ENCODE measurements at places on chromosomes 11 and 22. TPM values are rescaled to one million over a fixed set of nuclear protein-coding genes. Genes with fewer than 3 reads are reported as not detected.

CYB5R2 gene
- 1.2 TPM for total RNA-seq

CCDC87 gene
- 0.27 TPM for total RNA-seq

OR8A1 gene
- not detected for total RNA-seq

- no peak for DNase-seq
These were observed 16.4 kb upstream of the UPK3A start for GRCh38 chr22:45268167-45268957.

GRCh38 chr22:29183971-29184848 is 21.5 kb upstream of the EMID1 start:
- DNase-seq: no peak

DNA sequence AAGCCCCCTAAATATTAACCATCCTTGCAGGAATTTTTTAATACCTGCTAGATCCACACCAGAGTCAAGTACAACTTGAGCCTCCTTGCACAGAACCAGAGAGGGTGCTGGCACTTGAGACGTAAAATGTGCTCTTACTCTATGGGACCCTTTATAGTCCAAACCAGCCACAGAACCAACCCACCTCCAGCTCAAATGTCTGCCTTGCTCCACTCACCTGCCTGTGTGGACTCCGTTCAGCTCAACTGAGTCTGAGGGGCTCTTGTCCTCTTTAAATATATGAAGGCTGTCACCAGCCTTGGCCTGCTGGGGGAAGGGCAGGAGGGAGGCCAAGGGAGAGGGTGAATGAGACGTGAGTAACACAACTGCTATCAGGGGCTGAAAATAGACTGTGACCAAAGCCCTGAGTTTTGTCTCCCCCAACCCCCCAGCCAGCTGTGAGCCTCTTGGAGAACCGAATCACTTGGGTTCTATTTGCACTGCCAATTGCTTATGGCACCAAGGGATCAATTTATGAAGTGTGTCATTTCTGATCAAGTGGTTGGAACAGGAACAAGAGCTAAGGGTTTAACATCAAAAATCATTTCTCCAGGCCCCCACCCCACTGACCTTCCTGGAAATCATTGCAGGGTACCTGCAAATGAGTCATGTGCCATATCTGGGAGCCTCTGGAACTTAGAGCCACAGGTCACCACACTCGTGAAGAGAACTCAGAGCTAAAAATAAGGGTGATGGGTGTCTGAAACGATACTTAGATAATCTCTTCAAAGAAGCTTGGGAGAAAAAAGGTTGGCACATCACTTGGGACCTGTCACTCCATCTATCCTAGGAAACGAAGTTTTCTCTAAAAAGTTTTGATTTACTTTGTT is at the start of gene CSRP3:
CSRP3 (minus strand) TSS at position 247 of the 869 bp plus-strand sequence. CDS start 9,535 bp downstream, outside the sequence.
- DNase-seq: no peak

DNA sequence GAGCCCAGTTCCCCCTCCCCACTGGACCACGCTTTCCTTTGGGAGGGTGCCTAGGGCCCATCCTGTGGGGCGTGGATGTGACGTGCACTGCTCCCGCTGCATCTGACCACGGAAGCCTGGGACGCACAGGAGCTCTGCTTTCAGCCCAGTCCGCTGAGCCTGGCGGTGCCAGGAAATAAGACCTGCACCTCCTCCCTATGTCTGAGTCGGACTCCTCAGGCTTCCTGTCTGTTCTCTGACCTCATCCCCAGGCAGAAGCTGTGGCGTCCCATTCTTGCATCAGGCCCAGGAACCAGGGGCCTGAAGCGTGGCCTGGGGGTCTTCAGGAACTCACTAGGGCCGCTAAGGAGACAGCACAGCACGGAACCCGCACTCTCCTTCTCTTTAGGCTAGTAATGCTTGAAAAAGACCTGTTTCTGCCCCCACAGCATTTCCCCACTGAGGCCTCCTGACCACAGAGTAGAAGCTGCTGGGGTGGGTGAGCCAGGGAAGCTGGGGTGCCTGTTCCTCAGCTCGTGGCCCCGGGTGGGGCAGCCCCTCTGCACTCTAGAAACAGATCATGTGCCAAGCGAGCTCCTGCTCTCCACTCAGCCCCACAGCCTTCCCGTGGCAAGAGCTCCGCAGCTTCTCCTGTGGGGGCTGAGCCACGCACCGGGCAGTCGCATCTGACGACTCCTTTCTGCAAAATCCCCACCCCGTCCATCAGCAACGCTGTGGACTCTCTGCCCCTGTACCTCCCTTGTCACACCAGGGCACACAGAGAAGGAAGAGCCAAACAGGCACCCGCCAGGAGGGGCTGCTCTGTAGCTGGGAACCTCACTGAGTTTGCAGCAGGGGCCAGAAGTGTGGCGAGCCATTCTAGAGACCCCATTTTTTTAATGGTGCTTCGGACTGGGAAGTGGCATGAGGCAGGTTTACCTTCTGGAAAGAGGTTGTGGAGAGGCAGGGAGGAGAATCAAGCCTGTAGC is 22.6 kb downstream of the MOV10L1 start:
- DNase-seq: no peak

DNA sequence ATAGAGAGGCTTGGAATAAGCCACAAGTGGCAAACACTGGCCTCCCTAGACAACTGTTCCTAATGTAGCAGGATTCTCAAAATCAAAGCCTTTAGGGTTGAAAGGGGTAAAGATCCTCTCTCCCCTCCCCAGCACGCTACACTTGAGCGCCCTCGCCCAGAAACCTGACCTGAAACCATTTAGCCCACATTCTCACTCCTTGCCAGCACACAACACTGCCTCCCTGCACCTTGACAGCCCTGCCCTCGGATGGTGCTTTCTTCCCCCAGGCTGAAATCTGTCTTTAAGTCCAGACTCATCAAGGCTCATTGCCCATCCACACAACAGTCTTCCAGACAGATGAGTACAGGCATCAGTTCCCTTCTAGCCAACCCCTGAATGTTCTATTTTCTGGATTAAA is 26.5 kb downstream of the CWC15 start:
- no peak for DNase-seq

FADD gene
- 39.4 TPM for total RNA-seq

VSIG2 gene
- total RNA-seq: 0.40 TPM

GRCh38 chr11:33753304-33753967 is 17.2 kb upstream of the CD59 start:
- DNase-seq: no peak

DNA sequence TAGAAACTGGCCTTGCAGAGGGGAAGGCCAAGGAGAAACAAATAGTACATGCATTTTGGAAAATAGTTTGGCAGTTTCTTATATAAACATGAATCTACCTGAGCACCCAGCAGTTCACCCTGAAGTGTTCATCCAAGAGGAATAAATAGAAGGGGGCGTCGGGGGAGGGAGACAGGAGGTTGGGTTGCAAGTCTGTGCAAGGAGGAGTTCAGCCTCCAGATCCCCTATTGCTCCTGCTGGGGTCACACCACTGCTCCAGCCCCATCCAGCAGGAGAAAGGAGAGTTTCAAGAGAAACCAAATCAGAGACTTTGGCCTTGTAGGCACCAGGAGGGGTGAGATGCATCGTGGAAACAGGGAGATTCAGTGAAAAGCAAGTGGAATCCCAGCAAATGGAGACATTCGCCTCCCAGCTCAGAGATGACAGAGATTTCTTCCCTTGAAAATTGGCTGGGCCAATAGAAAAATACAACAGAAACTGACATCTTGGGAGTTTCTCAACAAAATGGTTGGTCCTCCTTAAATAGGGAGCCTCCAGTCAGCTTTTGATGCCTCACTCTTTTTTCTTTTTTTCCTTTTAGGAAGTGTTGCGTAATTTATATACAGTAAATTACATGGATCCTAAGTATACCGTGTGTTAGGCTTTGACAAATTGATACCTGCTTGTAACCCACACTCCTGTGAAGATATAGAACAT is 34.1 kb downstream of the OTOG start:
- no peak for DNase-seq

DNA sequence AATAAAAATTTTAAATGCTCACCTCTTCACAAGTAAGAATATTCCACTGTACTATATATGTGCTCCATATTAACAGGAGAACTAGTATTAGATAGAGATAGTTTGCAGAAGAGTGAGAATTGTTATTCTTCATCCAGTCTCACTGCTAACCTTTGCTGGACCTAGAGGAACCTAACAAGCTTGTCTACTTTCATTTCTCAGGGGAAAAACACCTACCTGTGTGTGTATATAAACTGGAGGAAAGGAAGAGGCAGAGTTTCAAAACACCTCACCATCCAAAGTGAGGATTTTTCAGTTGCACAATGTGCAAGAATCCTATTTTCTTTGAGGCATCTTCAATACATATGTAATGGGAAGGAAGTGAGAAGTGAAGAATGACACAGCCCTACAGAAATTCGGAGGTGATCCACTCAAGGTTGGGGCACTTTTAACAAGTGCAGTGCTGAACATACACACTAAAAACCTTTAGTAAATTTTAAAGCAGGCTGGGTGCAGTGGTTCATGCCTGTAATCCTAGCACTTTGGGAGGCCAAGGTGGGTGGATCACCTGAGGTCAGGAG is 52.4 kb downstream of the SYTL2 start:
- no peak for DNase-seq

- DNase-seq: no peak
These were observed 57.5 kb downstream of the C22orf31 start for GRCh38 chr22:29003975-29004646.
